ENCODE measurements at places on chromosomes 11 and 22. TPM values are rescaled to one million over a fixed set of nuclear protein-coding genes. Genes with fewer than 3 reads are reported as not detected.

GRCh38 chr11:112516261-112516660, 255.6 kb upstream of the PLET1 start:
- no peaks in the 10 kb centered on the region for H3K36me3 ChIP-seq
- no peak for DNase-seq
- no peaks in the 10 kb centered on the region for H3K4me1 ChIP-seq
- no peak overlapping the region for H3K4me3 ChIP-seq

Gene TUB
- total RNA-seq: 12.9 TPM

- no peak overlapping the region for H3K4me3 ChIP-seq
- no peak for DNase-seq
- no peaks in the 10 kb centered on the region for H3K4me1 ChIP-seq
- no peaks in the 10 kb centered on the region for H3K27me3 ChIP-seq
- no peak overlapping the region for H3K27ac ChIP-seq
Observed at GRCh38 chr11:115344846-115345245, 159.4 kb downstream of the CADM1 start.

GRCh38 chr11:123076484-123076883, 14.5 kb upstream of the HSPA8 start:
- H3K27me3 ChIP-seq: no peaks in the 10 kb centered on the region
- H3K27ac ChIP-seq: no peak overlapping the region
- peaks cover 64% of the 10 kb centered on the region for H3K36me3 ChIP-seq

Gene MPZL2
- total RNA-seq: not detected

DNA sequence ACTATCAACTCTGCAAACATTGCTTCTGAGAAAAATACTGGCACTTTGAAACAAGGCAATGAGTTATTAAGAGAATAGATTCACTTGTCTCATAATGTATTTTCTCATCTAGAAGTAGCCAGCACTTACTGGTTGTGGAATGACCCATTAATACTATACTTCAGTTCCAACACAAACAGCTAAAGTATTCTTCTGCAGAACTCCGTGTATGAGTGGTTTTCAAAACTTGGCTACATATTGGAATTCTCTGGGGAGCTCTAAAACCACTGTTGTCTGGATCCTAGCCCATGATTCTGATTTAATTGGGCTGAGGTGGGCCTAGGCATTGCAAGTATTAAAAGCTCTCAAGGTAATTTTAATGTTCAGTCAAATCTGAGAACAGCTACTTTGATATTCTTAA, 1416.4 kb upstream of the RAG2 start:
- H3K4me1 ChIP-seq: no peaks in the 10 kb centered on the region
- no peak overlapping the region for H3K4me3 ChIP-seq
- H3K27ac ChIP-seq: no peak overlapping the region
- DNase-seq: peak; percentile 20
- no peaks in the 10 kb centered on the region for H3K36me3 ChIP-seq

Gene ANGPTL5
- not detected for total RNA-seq

DNA sequence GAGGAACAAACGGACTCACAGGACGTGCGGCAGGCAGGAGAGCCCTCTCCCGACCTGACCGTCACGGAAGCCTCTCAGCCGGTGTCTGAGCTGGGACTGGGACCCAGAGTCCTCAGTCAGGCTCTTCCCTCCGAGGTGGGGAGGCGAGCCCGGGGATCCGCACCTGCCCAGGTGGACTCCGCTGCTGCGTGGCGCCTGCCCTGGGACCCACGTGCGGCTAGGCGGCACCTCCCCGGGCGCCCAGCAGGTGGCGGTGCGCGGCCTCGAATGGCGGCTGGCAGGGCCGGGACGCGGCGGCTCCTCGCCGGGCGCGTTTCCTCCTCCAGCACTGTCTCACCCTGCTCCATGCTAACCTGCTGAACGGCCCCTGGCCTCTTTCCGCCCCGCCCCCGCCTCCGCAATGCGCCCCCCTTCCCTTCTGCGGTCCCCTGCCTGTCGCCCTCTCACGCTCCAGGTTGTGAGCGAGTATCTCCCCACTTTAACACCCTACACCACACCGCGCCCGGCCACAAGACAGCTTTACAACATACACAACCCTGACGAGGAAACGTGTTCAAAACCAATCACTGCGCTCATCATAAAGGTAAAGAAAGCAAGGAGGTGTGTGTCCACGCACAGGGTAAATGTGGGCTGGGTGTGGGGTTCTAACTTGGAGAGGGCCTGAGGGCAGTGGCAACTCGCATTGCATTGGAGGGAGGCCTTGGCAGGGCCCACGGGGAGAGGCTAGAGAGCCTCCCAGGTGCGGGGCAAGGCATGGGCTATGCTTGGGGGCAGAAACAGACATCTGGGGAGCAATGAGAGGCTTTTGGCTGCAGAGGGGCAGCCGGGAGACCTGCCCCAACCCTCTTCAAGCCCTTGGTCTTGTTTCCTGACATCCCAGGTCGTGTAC, 25.9 kb upstream of the ATXN10 start:
- H3K27me3 ChIP-seq: peaks cover 19% of the 10 kb centered on the region
- H3K27ac ChIP-seq: no peak overlapping the region
- no peak overlapping the region for H3K4me3 ChIP-seq
- DNase-seq: peak; percentile 35
